ENCODE measurements at places on chromosomes 7 and 10.
A peak's percentile ranks its signal among the peaks of the same experiment; 100 is the strongest.

DNA sequence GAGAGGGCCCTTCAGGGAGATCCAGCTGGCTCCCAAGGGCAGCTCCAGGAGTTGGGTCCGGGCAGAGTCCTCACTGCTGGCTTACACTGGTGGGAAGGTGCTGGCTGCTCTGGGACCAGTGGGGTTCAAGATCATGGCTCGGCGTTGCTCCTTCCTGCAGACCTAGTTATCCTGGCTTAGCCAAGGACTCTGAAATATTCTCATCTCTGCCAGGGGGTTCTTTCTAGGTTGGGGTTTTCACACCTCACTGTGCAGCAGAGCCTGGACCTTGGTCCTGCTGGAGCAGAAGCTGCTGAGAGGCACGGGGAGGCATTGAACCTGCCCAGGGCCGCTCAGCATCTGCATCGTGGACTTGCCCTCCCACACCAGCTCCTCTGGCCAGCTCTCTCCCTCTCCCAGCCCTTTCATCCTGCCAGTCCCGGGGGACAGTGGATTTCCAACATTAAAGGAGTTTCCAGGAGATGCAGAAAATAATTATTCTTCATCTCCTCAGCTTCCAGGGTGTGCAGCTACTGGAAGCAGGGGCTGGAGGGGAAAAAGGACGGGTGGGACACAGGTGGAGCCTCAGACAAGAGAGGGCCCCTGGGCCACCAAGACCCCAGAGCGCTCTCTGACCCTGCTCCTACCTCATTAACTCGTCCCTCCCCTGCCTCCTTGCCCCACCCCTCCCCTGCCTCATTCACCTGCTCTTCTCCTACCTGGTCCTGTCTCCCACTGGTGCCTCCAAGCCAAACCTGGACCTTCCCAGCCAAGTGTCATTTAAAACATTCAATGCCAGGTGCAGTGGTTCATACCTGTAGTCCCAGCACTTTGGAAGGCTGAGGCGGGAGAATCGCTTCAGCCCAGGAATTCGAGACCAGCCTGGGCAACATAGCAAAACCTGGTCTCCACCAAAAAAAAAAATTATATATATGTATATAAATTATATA is 42.5 kb downstream of the JAKMIP3 start:
- DNase-seq, result no peak

DNA sequence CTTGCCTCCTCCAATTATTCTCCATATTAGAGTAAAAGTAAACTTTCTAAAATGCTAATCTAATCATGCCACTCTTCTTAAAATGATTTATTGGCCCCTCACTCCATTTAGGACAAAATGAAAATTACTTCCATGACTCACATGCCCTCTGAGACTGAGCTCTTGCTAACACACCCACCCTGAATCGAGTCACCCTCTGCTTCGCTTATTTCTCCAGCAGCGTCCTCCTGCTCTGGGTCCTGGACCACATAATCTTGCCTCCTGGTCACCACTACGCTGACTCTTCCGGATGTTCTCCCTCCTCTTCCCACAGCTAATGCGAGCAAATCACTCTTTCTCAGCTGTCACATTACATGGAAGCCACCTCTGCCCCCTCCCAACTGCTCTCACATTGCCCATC is 384.0 kb upstream of the FZD8 start:
- DNase-seq, result no peak

GRCh38 chr10:31678139-31678536 is 250.5 kb downstream of the ARHGAP12 start:
- DNase-seq, result no peak

- DNase-seq, result no peak
Measured at GRCh38 chr7:30799206-30799975, 28.2 kb downstream of the MINDY4 start.

GRCh38 chr10:106111246-106111645 is 1053.3 kb downstream of the SORCS1 start:
- DNase-seq, result no peak

GRCh38 chr10:30868611-30869010 is 163.1 kb downstream of the ZNF438 start:
- no peak for DNase-seq

DNA sequence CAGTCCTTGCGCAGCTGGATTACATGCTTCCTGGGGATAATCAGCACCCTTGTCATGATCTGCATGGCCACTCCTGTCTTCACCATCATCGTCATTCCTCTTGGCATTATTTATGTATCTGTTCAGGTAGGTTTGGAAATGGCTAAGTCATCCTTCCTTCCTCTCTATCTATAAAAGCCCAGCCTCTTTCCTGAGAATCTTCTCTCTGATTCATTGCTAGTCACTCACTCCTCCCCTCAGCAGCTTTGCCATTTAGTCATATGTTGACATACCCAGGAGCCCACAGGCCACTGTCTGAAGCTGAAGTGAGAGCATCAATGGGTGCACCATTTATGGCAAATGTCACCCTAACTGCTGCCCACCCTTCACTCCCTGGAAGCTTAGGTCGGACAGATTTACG is 52.0 kb downstream of the ABCC2 start:
- peak; percentile 36 for DNase-seq

GRCh38 chr10:95404462-95404858 is 113.7 kb upstream of the PDLIM1 start:
- DNase-seq, result no peak

GRCh38 chr7:121561717-121562116 is 165.6 kb upstream of the FAM3C start:
- DNase-seq, result no peak

DNA sequence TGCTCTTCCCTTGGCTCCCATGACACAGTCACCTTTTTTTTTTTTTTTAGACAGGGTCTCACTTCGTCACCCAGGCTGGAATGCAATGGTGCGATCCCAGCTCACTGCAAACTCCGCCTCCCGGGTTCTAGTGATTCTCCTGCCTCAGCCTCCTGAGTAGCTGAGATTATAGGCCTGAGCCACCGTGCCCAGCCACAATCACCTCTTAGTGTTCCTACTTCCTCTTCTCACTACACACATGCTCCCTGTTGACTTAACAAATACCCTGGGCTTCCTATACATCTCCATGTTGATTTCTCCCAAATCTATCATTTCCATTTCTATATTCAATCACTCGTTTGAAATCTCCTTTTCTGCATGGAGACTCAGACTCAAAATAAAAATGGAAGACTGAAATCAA is 91.7 kb downstream of the CUBN start:
- DNase-seq, result no peak

- DNase-seq, result no peak
Measured at GRCh38 chr7:27746978-27747377, 7.0 kb downstream of the TAX1BP1 start.

- no peak for DNase-seq
Measured at GRCh38 chr7:7496311-7496710, 39.4 kb downstream of the COL28A1 start.

- DNase-seq, result no peak
Measured at GRCh38 chr7:12174931-12175330, 36.2 kb upstream of the TMEM106B start.

GRCh38 chr10:1410469-1411395 is 326.6 kb downstream of the ADARB2 start:
- DNase-seq, result no peak

DNA sequence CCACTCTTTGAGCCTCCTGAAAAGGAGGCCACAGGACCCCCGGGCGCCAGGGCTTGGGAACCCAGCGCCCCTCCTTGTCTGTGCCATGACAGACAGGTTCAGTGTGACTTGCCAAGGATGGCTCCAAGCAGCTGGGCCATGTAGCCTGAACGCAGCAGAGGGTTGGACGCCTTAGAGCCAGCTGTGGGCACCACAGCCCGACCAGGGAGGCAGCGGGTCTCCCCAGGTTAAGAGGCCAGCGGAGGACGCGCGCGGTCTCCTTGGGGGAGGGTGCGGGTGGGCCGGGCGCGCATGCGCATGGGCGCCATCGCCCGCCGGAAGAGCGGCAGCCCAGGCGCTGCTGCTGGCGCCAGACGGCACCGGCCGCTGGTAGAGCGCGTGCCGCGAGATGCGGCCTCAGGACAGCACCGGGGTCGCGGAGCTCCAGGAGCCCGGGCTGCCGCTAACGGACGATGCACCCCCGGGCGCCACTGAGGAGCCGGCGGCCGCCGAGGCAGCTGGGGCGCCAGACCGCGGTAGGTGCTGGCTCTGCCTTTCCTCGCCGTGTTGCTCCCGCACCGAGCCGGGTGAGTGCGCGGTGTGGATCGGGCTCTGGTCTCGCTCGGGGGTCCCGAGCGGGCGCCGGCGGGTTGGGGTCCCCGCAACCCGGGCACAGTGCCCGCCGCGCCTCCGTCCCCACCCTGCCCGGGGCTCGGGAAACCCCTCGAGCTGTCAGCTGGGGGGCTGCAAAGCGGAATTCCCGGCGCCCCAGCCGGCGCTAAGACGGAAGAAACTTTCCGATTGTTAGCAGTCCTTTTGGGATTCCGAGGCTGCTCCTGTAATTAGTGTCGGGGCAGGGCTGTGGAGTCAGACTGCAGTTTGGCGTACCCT is at the start of gene SLC35G1:
Gene SLC35G1, plus strand, starts transcription at position 333 of the 870 bp plus-strand sequence. Its CDS starts 56 bp downstream, at position 389.
- peak; percentile 72 for DNase-seq

DNA sequence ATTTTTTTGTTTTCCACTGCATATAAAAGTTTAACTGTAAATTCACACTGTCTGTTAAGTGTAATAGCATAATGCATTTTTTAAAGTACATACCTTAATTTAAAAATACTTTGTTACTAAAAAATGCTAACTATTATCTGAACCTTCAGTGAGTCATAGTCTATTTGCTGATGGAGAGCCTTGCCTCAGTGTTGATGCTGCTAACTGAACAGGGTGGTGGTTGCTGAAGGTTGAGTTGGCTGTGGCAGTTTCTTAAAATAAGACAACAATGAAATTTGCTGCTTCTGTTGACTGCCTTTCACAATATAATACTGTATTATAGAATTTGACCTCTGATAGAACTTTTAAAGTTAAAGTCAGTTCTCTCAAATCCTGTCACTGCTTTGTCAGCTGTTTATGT is 72.3 kb upstream of the GATAD1 start:
- no peak for DNase-seq

DNA sequence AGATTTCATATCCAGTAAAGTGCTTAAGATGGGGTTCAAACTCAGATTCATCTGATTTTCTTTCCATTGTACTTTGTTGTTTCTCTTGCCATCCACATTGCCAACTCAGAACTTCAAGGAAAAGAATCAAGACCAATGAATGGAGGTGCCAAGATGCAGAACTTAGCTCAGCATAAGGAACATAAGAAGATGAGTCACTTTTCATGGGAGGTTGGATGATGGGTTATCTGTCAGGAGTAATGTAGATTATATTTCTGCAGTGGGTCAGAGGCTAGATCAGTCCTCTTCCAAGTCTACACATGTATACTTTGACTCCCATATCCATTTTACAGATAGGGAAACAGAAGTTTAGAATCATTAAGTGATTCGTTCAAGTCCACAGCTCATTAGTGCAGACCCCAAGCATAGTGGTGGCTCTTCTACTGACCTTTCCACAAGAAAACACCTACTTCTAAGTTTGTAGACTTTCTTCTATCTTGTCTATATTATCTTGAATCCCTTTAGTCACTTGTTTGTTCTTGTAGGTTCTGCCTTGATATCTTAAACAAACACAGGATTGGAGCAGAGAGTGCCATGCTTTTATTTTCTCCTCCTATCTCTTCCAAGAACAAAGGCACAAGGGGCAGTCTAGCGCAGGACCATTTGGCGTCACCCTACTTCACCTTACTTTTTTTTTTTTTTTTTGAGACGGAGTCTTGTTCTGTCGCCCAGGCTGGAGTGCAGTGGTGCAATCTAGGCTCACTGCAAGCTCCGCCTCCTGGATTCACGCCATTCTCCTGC is 14.0 kb upstream of the ADD3 start:
- DNase-seq, result no peak

- no peak for DNase-seq
Measured at GRCh38 chr10:44723619-44724325, 187.4 kb upstream of the TMEM72 start.

DNA sequence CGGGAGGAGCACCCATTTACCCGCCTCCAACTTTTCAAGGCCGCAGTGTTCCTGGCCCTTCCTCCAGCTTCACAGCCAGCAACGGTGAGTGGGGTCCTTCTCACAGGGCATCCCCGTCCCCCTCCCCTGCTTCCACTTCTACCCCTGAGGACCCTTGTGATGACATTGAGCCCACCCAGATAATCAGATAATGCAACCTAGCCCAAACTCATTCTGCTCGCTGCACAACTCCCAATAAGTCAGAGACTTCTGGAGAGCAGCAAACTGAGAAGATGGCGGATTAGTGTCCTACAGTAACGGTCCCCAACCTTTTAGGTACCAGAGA is 74.5 kb downstream of the OAT start:
- no peak for DNase-seq

DNA sequence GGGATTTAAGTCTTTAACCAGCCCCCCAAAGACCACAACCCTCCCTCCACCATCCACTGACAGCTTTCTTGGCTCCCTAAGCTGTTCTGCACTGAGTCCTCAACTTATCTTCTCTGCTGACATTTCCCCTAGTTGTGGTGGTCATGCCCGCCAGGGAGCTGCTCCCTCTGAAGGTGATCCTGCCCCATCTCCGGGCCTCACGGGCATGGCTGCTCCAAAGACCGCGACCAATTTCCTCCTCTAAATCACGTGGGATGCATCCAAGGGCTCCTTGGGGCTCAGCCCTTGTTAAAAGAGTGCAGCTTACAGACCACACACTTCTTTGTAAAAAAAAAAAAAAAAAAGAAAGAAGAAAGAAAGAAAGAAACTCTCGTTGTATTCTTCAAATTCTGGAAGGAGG is 27.1 kb upstream of the KLF6 start:
- DNase-seq, result no peak

DNA sequence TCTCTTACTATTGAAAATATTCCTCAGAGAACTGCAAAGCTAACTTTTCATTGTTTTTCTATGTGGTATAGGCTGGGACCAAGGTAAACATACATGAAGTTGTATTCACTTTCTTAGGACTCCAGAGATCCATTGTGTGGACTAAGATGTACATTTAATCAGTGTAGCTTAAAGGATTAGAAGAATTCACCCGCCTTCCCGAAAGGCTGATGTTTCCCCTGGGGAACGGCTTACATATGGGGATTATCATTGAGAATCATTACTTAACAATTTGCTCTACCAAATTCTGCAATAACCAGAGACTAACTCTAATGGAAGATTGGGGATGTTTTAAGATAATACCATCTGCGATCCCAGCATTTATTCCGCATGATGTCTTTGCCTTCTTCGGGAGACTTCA is 257.1 kb upstream of the KIAA1217 start:
- DNase-seq, result no peak
